NCI-H446 treated with DMSO at 0.1 percent for 48 hours (cell line): ENCODE measurements at places on chromosomes 1 and 21.

DNA sequence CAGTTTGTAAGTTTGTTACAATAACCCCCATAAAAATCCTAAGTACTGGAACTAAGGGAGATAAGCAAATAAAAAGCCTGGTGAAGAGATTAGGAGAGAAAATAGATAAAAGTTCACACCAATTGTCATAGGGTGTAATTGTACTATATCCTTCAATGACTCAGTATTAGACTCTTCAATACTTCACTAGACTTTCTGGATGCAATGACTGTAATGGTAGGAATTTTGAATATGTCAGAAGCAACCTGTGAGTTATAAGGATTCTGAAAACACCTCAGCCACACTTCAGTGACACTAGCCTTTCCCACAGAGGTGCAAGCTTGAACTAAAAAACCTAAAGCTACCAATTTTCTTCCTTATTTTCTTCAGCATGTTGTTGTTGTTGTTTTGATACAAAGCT, 147.9 kb downstream of the PTGER3 start:
- DNase-seq = no peak

DNA sequence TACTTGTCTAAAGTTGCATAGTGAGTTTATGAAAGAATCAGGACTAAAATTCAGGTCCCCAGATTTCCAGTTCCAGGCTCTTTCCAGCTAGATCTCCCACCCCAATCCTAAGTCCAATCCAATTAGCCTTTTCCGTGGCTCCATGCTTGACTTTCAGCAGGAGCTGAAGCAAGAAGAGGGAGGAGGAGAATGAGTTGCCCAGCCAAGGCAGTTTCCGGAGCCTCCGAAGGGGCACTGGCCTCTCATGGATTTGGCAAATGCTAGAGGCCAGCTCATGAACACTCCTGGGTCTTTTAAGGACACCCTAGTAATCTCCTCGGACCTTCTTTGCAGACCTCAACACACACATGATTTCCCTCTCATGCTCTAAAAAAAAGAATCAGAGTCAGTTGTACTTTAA, 10.5 kb upstream of the LRRC52 start:
- no peak for DNase-seq

GRCh38 chr1:202805886-202806844, 2.1 kb downstream of the KDM5B start:
- DNase-seq = no peak

- no peak for DNase-seq
Measured at GRCh38 chr1:41333146-41333784, 28.0 kb upstream of the FOXO6 start.

DNA sequence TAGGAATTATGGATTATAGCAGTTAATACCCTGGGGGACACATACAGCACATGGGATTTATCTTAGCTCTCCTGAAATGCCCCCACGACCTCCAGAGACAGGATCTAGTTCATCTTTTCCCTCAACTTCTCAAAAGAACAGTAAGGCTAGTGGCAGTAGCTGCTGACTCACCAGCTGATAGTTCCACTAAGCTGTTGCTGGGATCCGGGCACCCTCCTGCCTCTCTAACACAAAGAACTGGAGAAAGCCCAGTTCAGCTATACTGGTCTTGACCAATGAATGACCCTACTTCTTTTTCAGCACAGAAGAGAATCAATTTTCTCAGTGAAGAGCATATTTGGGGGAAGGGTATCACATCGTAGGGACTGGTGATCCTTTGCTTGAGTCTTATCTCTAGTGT, 84.1 kb downstream of the PGBD5 start:
- no peak for DNase-seq

- peak; percentile 54 for DNase-seq
Measured at GRCh38 chr1:215710036-215710898, 143.2 kb downstream of the KCTD3 start.

DNA sequence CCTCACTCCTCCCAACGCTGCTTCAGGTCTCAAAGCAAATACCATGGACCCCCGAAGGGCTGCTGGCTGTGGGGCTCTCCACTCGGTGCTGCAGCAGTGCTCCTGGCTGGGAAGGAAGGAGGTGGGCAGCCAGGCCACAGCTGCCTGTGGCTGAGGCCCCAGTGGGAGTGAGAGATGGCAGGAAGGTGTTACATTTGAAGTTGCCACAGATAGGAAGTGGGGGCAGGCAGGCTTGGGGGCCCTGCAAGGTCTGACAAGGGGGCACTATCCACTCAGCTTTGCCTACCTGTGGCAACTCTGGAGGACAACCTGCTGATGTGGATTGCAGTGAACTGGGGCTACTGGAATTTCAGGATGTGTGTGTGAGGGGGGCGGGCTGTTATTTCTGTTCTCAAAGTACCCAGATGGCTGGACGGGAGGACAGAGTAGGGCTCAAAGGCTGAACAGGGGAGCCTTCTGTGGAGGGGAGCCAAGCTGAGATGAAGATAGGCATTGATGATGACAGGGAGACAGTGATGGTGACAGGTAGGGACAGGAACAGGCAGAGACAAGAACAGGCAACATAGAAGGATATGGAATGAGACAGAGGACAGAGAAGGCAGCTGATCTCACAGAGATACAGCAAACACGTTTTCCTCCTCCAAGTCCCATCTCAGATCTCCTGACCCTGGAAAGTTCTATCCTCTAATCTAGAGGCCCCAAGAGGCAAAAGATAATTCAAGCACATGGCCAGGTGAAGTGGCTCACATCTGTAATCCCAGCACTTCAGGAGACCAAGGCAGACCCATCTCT, 1.8 kb downstream of the ZNF683 start:
- DNase-seq = no peak

DNA sequence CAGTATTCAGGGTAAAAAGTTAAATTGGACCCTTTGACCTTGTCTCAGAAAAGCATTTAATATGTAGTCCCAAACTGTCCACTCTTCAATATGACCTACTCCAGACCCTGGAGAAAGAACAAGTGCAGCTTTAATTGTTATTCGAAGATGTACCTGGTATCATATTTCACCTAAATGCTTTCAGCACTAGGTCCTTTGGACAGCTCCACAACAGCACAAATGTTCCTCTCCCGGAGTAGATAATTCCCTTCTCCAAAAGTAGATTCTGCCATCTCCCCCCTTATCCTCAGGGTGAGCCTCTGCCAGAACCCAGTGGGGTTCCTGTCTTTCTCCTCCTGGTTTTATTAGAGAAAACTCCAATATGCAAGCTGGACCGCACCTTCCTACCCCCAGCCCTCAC, 104.5 kb upstream of the AJAP1 start:
- no peak for DNase-seq

- no peak for DNase-seq
Measured at GRCh38 chr1:116492358-116492811, 78.4 kb downstream of the CD58 start.

DNA sequence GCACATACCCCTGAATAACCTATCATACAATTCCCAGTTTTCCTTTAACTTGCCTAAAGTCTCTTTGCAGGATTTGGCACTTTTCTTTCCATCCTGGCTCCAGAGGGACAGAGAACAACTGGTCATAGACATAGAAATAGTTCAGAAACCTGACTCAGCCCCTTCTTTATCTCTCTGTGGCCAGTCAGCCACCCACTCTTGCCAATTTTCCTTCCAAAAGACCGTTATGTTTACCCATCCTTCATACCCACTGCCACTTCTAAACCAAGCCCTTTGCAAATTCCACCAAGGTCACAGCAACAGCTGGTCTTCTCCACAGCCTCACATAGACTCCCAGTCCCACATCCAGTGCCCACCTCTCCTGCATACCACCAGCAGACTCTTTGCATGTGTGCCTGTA, 127.2 kb upstream of the FGGY start:
- no peak for DNase-seq

GRCh38 chr1:87728169-87728568, 399.5 kb downstream of the LMO4 start:
- DNase-seq = no peak

GRCh38 chr1:7388141-7388487, 383.0 kb upstream of the VAMP3 start:
- DNase-seq = no peak

- DNase-seq = no peak
Measured at GRCh38 chr1:89907727-89908212, 86.9 kb downstream of the LRRC8D start.

DNA sequence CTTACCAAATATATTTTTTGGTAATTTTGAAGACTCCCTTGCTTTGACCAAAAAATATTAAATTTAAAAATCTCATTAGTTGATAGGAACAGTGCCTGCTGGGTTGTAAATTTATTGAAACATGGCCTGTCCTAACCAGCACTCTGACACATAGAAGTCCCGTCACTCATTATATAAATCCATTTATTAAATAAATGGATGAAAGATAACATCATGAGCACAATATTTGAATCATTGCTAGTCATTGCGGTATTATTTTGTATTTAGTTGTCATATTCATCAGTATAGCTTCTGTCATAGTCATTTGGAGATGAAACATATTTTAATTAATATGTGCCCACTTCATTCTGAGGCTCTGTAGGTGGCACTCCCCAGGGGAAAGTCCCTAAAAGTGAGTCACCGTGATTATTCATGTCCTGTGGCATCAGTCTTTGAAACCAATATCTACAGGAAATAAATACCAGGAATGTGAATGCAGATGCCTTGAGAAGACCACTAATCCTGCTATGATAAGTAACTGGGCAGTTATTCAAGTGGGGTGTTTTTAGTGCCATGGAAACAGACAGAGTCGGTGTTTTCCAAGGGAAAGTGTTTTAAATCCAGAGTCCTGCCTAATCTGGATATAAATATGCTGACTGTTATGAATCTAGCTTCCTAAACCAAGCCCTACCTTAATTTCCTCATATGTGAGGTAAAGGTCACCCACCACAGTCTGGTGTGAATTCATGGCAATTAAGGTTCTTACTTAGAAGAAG, 302.0 kb downstream of the DUSP10 start:
- peak; percentile 64 for DNase-seq

GRCh38 chr21:31258073-31258472, 86.0 kb downstream of the TIAM1 start:
- no peak for DNase-seq

GRCh38 chr1:198907423-198907746, 268.5 kb downstream of the PTPRC start:
- DNase-seq = no peak

- no peak for DNase-seq
Measured at GRCh38 chr1:228131766-228132165, 8.3 kb upstream of the GUK1 start.

DNA sequence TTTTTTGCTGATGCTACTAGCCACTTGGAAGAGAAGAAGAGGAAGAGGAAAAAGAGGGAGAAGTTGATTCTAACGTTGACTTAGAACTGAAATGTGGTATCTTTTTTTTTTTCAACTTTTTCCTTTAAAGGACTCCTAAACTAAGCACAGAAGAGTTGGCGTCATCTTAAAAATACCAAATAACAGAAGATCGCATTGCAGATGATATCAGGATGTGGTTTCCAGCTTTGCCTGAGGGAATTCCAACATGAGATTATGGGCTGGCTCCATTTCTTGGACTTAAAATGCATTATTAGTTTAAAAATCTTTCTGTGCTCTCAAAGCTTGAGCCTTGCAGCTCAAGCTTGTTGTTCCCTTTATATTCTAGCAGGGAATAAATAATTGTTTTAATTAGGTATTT, 29.8 kb downstream of the WDR3 start:
- DNase-seq = no peak

DNA sequence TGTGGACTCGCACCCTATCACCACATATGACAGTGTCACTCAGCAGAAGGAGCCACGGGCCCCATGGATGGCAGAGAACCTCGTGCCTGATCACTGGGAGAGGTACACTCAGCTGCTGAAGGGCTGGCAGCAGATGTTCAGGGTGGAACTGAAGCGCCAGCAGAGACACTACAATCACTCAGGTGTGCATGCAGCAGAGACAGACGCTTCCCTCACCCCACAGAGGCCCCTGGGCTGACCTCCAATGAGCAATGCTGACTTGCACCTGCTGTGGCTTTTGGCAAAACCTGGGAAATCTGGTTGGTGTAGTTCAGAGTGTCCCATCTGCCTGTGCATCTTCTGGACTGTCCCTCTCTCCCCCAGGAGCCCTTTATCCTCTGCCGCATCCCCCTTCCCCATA, 51.9 kb downstream of the KIAA1614 start:
- no peak for DNase-seq

DNA sequence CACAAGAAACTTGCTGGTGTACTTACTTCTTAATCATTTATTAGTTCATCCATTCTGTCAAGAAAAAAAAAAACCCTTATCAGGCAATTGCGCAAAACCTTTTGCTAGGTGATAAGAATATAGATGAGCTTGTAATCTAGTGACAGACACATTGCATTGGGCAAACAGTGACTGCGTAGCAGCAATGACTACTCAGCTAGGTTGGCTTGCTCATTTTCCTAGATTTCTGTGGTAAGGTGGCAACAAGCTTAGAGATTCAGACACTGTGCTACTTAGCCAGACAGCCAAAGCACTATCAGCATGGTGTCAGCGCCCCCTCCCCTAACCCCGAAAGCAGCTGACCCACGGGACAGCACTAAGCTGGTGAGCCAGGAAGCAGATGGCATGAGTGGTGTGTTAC, 203.1 kb downstream of the BARHL2 start:
- DNase-seq = no peak

DNA sequence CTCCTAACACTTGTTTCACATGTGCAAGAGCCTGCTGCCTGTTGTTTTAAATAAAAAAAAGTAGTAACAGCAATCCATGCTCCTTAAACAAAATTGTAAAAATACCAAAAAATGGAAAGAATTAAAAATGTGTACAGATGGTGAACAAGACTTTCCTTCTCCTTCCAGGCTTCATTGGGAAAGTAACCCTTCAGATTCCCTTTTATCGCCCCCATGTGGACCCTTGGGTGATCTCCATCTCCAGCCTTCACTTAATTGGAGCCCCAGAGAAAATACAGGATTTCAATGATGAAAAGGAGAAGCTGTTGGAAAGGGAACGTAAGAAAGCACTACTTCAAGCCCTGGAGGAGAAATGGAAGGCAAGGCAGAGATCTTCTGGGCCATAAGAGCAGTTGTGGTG, 14.2 kb downstream of the VPS13D start:
- DNase-seq = no peak

DNA sequence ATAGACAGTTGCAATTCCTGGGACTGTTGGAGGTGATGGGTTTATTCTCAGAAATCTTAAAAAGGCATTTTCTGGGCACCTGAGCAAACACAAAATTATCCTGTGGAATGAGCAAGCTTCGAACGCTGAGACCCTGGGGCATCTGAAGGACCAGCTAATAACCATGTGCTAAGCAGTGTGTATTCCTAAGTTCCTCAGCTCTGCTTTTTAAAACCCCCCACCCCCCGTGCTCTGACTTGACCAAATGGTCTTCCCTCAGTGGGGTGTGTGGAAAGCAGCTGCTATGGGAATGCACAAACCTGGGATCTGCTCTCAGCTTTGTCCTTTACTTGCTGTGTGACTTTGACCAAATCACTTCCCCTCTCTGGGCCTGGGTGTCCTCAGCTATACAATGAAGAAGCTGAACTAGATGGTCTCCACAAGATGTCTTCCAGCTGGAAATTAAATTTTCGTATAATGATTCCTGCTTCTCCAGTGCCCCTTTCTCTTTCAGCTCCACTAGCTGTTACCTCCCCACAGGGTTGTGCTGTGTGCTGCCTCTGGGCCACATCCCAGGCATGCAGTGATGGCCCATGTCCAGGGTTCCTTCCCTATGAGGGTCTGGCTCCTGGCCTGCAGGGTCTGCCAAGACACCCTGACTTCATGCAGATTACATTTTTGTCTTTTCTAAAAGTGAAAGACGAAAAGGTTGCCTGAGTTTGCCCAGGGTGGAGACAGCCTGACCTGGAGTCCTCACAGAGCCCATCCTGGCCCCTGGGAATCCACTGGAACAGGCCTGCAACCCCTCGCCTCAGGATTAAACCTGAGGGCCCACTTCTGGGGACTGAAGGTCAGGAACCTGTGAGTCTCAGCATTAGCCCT, 14.9 kb upstream of the CD247 start:
- DNase-seq = no peak
